Thyroid gland (tissue), 4 donors: ENCODE measurements at places on chromosomes 3 and 15. TPM values are rescaled to one million over a fixed set of nuclear protein-coding genes. Genes with fewer than 3 reads are reported as not detected.

The TBL1XR1 gene
- 239 TPM for total RNA-seq

The ROBO2 gene
- 1.5 TPM for total RNA-seq

The ATP8B4 gene
- total RNA-seq: 7.4 TPM

The GOLGA6D gene
- not detected for total RNA-seq

DNA sequence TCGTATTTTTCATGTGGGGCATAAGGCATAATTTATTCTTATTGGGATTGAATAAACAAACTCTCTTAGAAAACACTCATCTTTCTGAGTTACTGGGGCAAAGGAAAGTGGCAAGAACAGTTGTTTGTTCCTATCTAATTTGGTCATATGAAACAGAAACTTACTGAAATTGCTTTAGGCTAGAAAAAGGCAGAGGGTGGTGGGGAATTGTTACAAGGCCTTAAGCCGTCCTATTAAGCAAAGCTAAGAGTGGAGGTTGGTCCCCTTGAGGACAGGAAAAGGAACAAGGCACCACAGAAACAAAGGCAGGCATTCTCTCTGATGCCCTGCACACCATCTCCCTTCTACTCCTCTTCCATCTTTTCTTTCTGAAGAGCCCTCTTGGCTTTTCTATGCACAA, 830.9 kb downstream of the EDEM1 start:
- H3K36me3 ChIP-seq: no peaks in the 10 kb centered on the region
- no peak overlapping the region for H3K4me3 ChIP-seq
- no peak overlapping the region for H3K27ac ChIP-seq
- no peaks in the 10 kb centered on the region for H3K4me1 ChIP-seq
- no peak for DNase-seq
- H3K27me3 ChIP-seq: no peaks in the 10 kb centered on the region

DNA sequence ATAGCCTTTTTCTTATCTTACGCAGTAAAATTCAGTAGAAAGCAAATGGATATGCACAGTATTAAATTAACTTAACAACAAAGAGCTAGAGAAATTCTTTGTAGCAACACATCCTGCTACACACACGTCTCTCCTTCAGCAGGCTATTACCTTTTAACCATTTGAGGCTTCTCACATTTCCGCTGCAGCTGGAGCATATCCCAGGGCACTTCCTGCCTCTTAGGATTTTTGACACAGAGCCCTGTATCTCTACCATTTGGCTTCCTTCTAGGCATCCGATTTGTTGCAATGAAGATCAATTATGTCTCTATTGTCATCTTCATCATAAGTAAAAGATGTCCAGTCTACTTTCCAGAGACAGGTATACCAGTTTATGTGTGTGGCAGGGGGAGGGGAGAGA, 292.4 kb upstream of the CBLB start:
- no peak overlapping the region for H3K27ac ChIP-seq
- DNase-seq: no peak
- no peak overlapping the region for H3K4me3 ChIP-seq
- H3K27me3 ChIP-seq: no peaks in the 10 kb centered on the region
- no peaks in the 10 kb centered on the region for H3K4me1 ChIP-seq

- H3K27ac ChIP-seq: no peak overlapping the region
- peak; percentile 41 for DNase-seq
- H3K4me1 ChIP-seq: peaks cover 34% of the 10 kb centered on the region
- H3K36me3 ChIP-seq: no peaks in the 10 kb centered on the region
- H3K27me3 ChIP-seq: no peaks in the 10 kb centered on the region
These were observed 87.2 kb downstream of the TGFBR2 start for GRCh38 chr3:30693470-30694120.

DNA sequence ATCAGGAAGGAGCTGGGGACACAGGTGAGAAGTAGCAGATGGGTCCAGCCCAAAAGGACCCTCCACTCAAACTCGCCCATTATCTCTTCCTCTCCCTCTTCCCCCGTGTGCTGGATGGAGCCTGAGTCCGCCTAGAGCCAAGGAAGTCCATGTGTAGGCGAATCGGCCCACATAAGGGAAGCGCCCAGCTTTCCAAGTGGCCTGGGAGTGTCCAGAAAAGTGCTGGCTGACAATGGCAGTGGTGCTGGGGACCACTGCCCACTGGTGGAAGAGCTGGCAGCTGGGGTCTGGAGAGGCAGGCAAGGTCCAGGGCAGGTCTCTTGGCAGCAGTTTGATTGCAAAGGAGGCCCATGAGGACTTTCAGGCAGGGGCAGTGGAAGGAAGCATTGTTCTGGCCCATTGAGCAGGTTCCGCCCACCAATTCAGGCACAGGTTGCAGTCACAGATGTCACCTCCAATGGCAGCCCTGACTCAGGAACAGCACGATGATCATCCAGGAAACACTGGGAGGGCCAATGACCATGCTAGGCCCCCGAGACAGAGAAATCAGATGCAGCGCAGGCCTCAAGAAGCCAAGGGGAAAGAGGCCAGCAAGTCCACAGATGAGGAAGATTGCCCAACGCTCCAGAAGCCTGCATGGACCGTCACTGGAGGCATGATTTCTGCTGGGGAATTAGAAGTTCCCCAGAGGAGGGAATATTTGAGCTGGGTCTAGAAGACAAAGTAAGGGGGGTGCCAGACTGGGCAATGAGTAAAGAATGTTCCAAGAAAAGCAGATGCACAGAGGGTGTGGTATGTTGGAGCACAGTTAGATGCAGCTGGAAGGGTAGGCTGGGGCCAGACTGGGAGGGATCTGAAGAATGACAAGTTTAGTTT, 3.0 kb downstream of the MFGE8 start:
- peak; percentile 76 for DNase-seq
- no peak overlapping the region for H3K27ac ChIP-seq
- no peaks in the 10 kb centered on the region for H3K27me3 ChIP-seq
- no peak overlapping the region for H3K4me3 ChIP-seq
- H3K4me1 ChIP-seq: peaks cover 24% of the 10 kb centered on the region

GRCh38 chr3:182668541-182668940, 124.8 kb upstream of the ATP11B start:
- no peak for DNase-seq
- no peaks in the 10 kb centered on the region for H3K36me3 ChIP-seq
- H3K4me3 ChIP-seq: no peak overlapping the region
- no peak overlapping the region for H3K27ac ChIP-seq
- no peaks in the 10 kb centered on the region for H3K27me3 ChIP-seq
